Stimulated activated effector memory CD8-positive, alpha-beta T cell treated with anti-CD3 and anti-CD28 coated beads, Interleukin-12 subunit alpha, Interleukin-12 subunit beta, amount 100 ng/mL, for 72 hours (primary cell): ENCODE measurements at places on chromosomes 1 and 21.

DNA sequence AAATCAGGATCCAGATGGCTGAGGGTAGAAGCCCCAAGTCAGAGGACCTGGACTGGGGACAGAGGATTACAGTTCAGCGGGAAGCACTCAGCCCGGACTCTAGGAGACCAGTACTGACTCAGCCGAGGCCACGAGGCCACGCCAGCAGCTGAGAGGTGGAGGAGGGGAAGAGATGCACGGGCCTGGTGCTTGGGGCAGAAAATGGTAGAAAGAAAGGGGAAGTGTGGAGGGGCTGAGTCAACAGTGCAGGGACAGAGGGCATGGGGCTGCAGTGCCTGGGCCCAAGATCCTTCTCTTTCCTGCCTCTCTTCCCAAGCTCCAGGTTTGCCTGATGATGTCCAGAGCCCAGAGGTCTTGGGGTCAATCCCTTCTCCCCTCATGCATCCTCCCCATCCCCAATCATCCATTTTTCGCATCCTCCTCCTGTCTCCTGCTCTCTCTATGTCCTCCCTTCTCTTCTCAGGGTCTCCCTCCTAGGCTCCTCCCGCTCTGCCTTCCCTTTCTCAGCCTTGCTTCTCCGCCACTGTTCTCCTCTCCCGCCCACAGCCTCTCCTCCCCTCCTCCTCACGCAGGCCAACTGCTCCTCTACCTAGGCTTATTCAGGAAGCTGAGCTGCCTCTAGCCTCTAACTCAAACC lies 7.7 kb downstream of the ARHGEF2 start:
- no peak for DNase-seq

- DNase-seq = no peak
These were observed 106.0 kb upstream of the FAM78B start for GRCh38 chr1:166272851-166273250.

DNA sequence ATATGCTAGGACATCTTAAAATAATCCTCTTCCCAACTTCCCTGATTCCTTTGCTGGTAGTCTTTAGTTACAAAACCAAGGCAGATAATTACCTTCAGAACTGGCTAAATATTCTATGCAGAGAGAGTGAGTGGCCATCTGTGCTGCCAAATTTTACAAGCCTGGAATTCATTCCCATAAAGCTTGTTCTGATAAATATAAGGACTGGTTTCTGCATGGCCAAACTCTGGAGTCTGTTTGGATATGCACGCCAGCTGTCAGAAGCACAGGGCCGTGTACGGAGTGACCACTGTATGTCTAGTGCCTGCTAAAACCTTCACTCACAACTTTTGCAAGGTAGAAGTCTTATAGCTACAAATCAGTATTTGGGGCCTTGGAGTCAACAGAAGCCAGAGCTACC lies 66.5 kb upstream of the RAVER2 start:
- DNase-seq = no peak

GRCh38 chr1:80018348-80018747 lies 1011.8 kb upstream of the ADGRL4 start:
- DNase-seq = no peak

- DNase-seq = no peak
These were observed 8.4 kb downstream of the ETV3L start for GRCh38 chr1:157091186-157091585.

- DNase-seq = no peak
These were observed 127.1 kb downstream of the PCNX2 start for GRCh38 chr1:233168384-233168783.

- no peak for DNase-seq
These were observed 541.4 kb upstream of the B3GALT2 start for GRCh38 chr1:193727850-193728249.

DNA sequence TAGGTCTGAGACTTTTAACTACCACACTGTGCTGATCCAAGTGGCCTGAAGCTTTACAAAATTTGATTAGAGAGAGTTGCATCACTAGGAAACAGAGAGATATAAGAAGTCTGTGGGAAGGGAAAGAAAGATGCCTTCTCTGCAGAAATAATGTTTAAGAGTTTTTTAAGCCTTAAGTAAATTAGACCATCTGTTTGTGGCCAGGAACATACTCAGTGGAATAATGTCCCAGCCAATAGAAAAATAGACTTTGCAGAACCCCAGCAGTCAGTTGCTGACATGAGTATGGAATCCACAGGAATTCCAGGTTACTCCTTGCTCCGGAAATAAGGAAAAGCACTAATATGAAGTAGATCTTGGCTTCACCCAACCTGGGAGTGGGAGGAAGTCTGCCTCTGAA lies 144.8 kb downstream of the ST6GALNAC5 start:
- DNase-seq = no peak

- no peak for DNase-seq
These were observed at the start of gene PTGFR for GRCh38 chr1:78490861-78491450. TSS of gene PTGFR (plus strand) at chr1:78490974. CDS start at chr1:78492744, 1,770 bp downstream.

GRCh38 chr21:46438241-46438640 lies 20.4 kb upstream of the DIP2A start:
- DNase-seq = no peak

- DNase-seq = no peak
These were observed 103.4 kb downstream of the PAX7 start for GRCh38 chr1:18734001-18734400.

GRCh38 chr1:32464191-32464715 lies 619 bp upstream of the ZBTB8B start:
- DNase-seq = no peak

GRCh38 chr1:93448983-93449804 lies 1.3 kb downstream of the FNBP1L start:
- DNase-seq = no peak

- DNase-seq = peak; percentile 87
These were observed 11.9 kb upstream of the PADI3 start for GRCh38 chr1:17236779-17237560.

- DNase-seq = no peak
These were observed 124.7 kb upstream of the ZBTB40 start for GRCh38 chr1:22326931-22327330.

DNA sequence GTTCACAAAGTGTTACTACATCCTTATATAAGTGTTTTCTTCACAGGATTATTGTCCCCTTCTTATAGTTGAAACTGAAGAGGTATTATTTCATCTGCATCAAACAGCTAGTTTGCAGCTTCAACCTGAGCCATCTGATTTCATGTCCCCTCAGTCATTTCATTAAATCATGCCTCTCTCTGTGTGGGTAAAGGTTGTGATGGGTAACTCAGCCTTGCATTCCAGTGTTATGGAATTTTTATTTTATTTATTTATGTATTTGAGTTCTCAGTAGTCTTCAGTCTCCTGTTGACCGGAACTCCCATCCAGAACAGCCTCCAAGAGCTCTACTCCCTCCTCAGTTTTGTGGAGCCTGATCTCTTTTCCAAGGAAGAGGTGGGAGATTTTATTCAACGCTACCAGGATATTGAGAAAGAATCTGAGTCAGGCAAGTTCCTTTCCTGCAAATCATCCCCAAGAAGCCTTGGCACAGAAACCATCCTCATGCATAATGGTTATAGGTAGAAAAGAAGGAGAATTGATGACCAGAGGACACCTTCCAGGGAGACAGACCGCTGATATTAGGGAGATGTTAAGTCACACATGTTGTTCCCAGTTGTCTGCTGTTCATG lies 21.8 kb downstream of the CHD1L start:
- no peak for DNase-seq

GRCh38 chr21:8989721-8990325 lies 1531.6 kb upstream of the TPTE start:
- DNase-seq = no peak

GRCh38 chr1:233005703-233006102 lies 55.3 kb downstream of the NTPCR start:
- no peak for DNase-seq

GRCh38 chr1:79519084-79519760 lies 512.7 kb upstream of the ADGRL4 start:
- no peak for DNase-seq
